NCI-H510A (cell line): ENCODE measurements at places on chromosomes 3 and 15.

GRCh38 chr3:8540456-8540855 lies 38.8 kb downstream of the LMCD1 start:
- no peak for DNase-seq

DNA sequence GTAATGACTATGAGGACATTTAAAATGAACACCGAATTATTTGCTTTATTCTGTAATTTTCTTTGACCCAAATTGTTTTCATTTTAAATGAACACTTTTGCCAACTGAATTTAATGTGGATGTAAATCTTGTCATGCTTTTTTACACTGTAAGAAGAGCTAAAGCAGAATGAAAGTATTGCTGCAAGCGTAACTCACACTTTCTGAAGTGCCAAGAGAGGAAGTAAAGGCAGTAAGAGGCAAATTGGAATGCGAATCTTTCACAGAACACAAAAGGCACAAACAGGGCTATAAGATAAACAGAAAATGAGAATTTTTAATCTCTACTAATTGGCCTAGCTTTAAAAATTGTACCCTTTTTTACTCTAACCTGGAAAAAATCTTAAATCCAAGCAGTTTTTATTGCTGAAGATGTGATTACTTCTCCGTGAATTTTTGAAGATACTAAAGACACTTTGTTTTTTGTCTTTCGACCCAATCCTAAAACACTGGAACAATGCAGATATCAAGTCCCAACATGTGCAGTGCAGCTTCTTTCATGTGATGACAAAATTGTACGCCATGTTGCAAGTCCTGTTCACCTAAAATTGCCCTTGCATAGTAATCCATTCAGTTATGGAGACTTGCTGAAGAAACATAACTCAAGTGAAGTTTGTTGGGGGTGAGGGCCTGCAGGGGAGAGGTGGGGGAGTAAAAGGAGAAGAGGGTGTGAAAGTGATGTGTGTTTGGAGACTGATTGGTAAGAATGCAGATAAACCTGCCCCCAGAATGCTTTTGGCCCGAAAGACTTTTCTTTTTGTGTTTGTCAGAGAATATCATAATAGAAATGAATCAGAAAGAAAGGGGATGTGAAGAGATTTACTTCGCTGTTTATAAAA lies 1.4 kb downstream of the ARID3B start:
- DNase-seq, result no peak

GRCh38 chr3:105944276-105944675 lies 75.5 kb upstream of the CBLB start:
- no peak for DNase-seq

DNA sequence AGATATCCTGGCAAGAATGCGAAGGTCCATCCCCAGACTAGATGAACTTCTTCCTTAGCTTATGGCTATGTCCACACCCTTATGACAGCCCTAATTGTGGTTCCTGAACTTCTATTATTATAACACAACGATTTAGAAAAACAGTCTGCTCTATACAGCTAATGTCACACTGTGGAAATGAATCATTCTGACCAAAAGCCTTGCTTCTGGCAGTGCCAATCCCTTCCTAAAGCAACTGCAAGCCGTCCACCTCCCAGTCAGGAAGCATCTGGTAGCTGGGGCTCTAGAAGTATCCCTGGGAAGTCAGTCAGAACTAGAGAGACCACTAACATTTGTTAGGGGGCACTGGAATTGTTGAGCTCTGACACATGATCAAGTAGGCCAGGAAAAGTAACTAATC lies 45.0 kb downstream of the MYO5A start:
- DNase-seq, result no peak

DNA sequence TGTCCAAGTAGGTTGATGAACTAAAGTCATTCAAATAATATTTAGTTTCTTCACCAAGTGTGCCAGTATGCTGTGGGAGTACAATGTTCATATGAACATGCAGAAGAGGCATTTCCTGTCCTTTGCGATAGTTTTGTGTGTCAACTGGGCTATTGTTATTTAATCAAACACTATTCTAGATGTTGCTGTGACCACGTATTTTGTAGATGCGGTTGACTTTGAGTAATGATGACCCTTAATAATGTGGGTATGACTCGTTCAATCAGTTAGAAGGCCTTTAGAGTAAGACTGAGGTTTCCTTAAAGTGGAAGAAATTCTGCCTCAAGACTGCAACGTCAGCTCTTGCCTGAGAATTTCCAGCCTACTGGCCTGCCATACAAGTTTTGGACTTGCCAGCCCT lies 470.7 kb upstream of the CBLB start:
- DNase-seq, result no peak
